ENCODE measurements at places on chromosomes 2 and 18.

- no peak for DNase-seq
Measured at GRCh38 chr2:158143703-158144360, 42.2 kb downstream of the UPP2 start.

- no peak for DNase-seq
Measured at GRCh38 chr2:134367213-134367612, 113.3 kb downstream of the MGAT5 start.

DNA sequence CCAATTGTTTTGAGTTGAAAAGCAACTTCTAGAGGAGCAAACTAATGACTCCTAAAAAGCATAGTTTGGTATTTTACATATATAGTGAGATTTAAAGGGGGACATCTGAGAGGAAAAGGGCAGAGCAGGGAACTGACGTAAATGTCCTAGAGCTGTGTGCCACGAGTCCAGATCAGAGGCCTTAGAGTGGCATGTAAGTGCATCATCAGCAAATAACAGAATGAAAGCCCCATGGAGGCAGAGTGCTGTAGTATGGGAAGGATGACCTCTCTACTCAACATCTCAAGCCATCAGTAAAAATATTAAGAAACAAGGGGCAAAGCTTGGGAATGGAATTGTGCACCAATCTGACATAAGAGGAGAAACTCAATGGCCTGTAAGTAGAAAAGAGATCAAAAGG, 31.4 kb downstream of the SCG2 start:
- DNase-seq = no peak

DNA sequence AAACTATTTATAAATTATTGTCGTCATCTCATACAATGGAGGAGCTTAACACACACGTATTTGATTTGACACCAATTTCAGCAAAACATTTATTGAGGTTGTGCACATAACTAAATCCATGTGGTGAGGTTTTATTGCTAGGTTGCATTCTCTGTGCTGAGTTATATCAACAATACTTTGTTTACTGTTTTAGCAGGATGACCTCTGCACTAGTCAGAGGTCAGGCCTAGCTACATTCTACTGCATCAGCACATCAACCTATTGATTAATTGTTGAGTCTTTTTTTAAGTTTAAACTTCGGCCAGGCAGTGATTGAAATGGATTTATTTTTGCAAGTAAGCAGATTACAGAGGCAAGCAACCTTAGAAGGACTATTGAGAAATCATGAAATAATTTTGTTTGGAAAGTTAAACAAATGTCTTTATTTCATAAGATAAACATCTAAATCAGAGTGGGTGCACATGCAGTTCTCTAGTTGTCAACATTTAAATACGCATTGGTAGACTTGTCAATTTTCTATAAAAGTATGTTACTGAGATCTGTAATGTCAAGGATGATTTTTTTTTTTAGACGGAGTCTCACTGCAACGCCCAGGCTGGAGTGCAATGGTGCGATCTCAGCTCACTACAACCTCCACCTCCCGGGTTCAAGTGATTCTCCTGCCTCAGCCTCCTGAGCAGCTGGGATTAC, 75.2 kb upstream of the CD28 start:
- no peak for DNase-seq

GRCh38 chr18:13450289-13451212, 232.0 kb downstream of the LDLRAD4 start:
- no peak for DNase-seq

DNA sequence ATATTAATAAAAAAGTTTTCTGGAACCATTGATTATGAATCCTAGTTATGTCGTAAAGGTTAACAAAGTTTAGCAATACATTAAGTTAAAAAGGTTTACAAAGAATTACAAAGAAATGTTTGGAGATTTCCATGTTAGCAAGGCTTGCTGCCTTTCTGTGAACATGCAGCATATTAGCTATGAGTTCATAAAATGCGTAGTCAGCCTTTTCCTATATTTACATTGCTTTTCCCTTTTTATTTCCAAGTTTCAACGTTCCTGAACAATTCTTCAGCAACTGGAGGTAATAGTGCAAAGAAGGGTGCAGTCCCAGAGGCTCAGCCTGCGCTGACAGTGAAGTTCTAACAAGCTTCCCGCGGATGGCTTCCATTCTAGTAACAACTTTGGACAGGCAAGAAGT, 51.6 kb downstream of the WDSUB1 start:
- no peak for DNase-seq

DNA sequence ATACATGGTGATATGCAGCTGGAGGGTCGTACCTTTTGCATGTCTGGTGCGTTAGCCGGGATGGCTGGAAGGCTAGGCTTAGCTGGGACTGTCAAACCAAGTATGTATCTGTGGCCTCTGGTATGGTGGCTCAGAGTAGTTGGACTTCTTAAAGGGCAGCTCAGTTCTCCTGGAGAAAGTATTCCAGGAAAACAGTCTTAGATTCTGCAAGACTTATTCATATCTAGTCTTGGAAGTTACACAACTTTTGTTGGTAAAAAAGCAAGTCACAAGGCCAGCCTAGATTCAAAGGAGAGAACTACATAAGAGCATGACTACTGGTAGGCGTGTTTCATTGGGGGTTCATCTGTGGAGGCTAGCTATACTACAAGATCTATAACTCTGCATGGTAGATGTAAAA, 45.5 kb downstream of the EML4 start:
- no peak for DNase-seq

- DNase-seq = no peak
Measured at GRCh38 chr2:20018601-20019152, 6.2 kb upstream of the MATN3 start.

GRCh38 chr2:110678457-110679336, 834 bp upstream of the BUB1 start:
- DNase-seq = no peak

GRCh38 chr2:30934066-30934465, 126.8 kb upstream of the CAPN13 start:
- DNase-seq = no peak

DNA sequence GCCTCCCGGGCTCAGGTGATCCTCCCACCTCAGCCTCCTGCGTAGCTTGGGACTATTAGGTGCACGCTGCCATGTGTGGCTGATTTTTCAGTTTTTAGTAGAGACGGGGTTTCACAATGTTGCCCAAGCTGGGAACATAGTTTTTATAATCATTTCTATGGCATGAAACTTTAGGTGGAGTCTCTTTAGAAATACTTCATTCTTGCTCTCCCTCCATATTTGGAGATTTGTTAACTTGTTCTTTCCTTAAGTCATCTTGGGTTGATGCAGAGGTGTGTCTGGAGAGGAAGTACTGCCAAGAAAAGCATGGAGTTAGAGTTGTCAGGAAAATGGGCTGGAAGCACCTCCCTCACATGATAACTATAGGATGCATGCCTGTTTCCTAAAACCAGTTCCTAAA, 17.4 kb downstream of the ZNF532 start:
- no peak for DNase-seq

GRCh38 chr2:23940718-23941620, 706 bp downstream of the UBXN2A start:
- DNase-seq = no peak

- DNase-seq = no peak
Measured at GRCh38 chr2:196182439-196183171, 11.2 kb upstream of the STK17B start.

DNA sequence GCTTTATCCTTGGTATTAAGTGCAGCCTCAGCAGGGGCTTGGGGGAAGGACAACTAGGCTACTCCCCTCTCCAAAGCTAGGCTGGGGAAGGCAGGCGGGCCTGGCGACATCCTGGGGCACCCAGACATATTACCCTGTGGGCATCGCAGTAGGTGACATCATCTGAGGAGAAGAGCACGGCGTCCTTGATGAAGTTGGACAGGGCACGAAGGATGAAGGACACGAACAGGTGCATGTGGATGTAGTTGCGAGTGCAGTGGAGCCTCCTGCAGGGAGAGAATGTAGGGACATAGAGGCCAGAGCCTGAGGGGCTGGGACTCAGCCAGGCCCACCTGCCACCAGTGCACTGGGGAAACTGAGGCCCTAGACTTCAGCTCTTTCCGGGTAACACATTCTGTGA, 32.3 kb downstream of the TMEM37 start:
- no peak for DNase-seq

GRCh38 chr2:72454189-72454588, 306.5 kb upstream of the CYP26B1 start:
- no peak for DNase-seq

DNA sequence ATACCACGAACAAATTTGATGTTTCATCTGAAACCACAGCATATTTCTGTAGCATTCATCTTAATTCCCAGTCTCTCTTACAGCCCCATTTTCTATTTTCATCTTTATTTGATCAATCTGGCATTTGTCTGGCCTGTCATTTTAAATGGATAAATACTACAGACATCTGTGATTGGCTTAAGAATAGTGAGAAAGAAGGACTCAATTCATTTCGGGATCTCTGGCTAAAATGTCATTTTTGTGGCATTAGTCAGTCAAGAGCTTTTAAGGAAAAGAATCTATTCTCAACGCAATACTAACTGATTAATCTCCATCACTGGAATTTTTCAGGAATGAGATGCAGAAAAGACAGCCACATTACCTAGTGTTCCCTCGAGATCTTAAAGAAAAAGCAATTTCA, 585.9 kb downstream of the IRS1 start:
- no peak for DNase-seq

DNA sequence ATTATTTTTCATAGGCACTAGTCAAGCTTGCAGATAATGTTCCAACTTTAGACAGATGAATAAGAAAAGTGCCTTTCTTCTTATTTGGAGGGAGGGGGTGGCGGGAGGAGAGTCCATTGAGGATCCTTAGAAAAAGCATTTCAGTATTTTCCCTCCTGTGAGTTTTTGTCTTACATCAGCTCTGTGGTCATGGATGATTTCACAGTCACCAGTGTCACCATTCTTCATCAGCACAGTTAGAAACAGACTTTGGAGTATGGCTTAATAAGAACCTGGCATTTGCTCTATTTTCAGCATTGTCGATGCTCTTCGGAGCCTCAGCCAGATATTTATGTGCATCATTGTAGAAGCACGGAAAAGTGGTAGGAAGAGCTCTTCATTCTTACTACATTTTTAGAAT, 70.1 kb downstream of the SLC39A10 start:
- DNase-seq = no peak

- DNase-seq = no peak
Measured at GRCh38 chr2:117195381-117195780, 619.1 kb upstream of the DDX18 start.

DNA sequence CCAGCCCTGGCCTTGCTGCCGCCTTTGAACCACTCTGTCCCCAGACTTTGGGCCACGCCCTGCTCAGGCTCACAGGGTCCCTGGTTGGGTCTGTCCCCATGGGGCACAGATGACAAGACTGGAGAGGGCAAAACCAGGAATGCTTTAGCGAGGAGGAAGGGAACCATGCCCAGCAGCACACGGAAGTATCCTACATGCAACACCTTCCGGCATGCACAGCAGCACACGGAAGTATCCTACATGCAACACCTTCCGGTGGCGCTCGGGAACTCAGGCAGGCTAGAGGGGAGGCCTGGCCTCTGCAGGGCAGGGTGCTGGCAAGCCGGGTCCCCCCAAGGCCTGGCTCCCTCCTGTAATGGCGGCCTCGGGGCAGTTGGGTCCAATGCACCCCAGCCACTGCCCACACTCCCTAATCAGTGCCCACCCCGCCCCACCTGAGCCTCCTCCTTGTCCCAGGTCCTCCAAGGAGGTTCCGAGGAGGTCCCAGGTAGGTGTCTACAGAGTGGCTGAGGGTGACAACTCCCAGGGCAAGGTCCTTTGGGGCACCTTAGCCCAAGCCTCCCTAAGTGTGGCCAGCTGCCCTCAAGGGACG, 33.6 kb upstream of the SNED1 start:
- DNase-seq = no peak

GRCh38 chr2:128325611-128326181, 7.0 kb upstream of the HS6ST1 start:
- DNase-seq = no peak

DNA sequence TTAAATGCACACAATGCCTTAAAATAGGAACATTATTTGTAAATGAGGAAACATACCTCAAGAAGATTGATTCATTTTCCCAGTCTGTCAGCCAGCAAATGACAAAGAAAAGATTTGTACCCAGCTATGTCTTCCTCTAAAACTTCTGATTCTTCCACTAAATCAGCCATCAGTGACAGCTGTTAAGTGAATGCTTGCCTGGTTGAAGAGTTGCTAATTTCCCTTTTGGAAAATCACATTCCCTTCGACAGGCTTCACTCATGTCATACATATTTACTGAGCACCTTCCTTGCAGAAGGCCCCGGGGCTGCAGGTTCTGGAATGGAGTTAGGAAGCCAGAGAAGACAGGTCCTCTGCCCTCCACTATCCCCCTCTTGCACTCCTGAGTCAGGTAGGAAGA, 112.0 kb upstream of the SLC66A3 start:
- no peak for DNase-seq

DNA sequence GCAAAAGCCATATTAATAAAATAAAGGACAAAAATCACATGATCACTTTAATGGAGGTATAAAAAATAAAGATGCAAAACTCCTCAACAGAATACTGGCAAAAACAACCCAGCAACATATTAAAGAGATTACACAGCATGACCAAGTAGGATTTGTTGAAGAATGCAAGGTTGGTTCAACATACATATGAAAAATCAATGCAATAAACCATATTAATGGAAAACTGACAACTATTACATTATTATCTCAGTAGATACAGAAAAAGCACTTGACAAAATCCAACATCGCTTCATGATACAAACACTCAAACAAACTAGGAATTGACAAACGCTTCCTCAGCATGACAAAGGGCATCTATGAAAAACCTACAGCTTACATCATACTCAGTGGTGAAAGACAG, 76.7 kb downstream of the CRACDL start:
- no peak for DNase-seq

DNA sequence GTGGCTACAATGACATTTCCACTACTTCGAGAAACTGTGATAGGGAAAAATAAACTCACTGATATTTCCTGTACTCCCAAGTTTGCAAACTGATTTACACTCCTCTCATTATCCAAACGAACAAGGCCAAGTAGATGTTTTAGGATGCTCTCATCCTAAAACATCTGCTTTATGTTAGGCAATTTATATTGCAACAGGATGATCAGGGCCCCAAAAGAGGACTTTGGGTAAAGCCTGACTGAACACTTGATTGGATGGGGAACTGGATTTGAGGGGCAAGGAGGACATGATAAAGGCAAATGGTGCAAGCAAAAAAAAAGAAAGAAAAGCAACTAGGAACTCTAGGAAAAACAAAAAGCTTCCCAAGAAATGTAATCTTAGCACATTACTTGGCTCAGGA, 2.1 kb upstream of the HES6 start:
- no peak for DNase-seq

DNA sequence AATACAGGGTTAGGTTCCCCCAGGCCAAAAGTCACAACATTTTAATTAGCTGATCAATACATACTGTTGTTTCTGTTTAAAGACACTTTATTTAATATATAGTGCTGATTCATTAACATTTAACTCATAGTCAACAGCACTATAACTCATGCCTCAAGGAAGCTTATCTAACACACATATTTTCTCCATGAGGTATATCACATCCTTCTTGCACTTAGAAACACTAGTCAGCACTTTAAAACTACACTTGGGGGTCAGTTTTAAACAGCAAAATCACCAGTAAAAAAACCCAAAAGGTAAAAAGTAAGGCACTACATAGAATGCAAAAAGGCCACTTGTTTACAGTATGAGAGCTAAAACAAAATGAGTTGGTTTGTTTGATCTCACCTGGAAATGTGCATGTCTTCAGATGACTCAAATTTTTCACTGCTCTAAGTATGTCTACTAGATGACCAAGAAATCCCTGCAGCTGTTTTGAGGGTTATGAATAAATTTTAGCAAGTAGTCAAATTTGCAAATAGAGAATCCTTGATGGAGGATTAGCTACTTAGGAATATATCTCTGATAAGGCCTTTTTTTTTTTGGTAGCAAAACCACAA, 54.1 kb upstream of the EPB41L5 start:
- no peak for DNase-seq
